Trophoblast cell (in vitro differentiated cells and primary cell): ENCODE measurements at places on chromosomes 11 and 22.

GRCh38 chr11:18700872-18701271 lies 2.3 kb downstream of the TMEM86A start:
- H3K4me3 ChIP-seq = no peak overlapping the region
- H3K27me3 ChIP-seq = no peaks in the 10 kb centered on the region

- H3K27me3 ChIP-seq = no peaks in the 10 kb centered on the region
- H3K4me1 ChIP-seq = no peaks in the 10 kb centered on the region
- H3K36me3 ChIP-seq = peaks cover 2% of the 10 kb centered on the region
- no peak overlapping the region for H3K27ac ChIP-seq
These were observed 143.6 kb downstream of the WNT11 start for GRCh38 chr11:76062733-76063132.

DNA sequence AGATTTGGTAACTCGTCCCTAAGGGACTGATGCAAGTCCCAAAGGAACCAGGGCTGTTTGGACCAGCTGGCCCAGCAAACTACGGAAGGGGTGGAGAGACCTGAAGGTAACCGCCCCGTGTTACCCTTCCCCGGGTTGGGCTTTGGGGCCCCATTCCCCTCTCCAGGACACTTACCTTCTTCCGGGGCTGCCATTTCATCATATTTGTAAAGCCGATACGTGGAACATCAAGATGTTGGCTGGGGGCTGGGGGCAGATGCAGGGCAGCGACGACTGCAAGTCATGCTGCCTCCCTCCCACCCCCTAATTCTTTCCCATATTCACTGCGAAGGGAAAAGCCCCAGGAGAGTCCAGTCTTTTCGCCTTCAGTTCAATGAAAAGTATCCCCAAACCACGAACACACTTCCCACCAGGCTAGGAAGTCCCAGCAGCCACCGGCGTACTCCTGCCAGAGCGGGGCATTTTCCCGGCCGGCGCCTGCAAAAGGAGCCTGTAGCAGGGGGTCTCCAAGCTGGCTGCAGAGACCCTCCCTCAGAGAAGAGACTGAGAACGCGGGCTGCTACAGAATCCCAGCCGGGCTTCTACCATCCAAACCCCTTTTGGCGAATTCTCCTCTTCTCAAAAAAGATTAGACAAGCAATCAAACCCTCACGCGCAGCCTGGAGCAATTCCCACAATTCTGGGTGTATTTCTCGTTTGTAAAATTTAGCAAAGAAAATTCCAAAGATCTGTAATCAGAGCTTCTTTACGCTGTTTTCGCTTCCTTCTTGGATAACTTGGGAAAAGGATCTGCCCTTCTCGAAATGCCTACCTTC lies 236.7 kb downstream of the TTC28 start:
- no peaks in the 10 kb centered on the region for H3K36me3 ChIP-seq
- H3K27me3 ChIP-seq = no peaks in the 10 kb centered on the region
- peak overlapping the region; percentile 24 for H3K27ac ChIP-seq
- no peaks in the 10 kb centered on the region for H3K4me1 ChIP-seq

- no peak overlapping the region for H3K27ac ChIP-seq
- no peak overlapping the region for H3K4me3 ChIP-seq
- no peaks in the 10 kb centered on the region for H3K27me3 ChIP-seq
- H3K4me1 ChIP-seq = peaks cover 16% of the 10 kb centered on the region
- no peak for DNase-seq
These were observed 20.6 kb downstream of the PARVA start for GRCh38 chr11:12397931-12398334.

GRCh38 chr11:13205486-13205885 lies 72.1 kb upstream of the BMAL1 start:
- no peaks in the 10 kb centered on the region for H3K27me3 ChIP-seq
- H3K27ac ChIP-seq = no peak overlapping the region
- H3K4me3 ChIP-seq = no peak overlapping the region

DNA sequence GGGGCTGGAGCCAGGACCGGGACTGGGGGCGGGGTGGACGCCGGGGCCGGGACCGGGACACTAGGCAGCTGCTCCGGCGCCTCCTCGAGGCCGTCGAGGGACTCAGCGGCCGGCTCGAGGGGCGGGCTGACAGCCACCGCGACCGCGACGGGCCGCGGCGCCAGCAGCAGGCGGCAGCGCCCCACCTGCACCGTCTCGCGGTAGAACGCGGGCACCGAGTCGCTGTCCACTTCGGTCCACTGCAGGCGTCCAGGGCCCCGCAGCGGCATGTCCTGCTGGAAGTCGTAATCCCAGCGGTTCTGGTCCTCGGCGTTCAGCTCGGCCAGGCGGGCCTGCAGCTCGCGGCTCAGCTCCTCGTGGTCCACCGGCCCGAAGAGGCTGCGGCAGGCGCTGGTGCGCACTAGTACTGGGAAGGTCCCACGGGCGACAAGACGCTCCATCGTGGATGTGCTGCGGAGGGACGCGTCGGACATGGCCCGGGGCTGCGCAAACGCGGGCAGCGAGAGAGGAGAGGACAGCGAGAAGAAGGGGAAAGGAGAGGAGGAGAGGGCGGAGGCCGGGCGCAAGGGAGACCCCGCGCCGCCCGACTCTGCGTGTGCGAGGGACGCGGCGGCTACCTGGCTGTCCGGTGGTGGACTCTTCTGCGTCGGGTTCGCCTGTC lies 428 bp downstream of the CDKN1C start:
- peak; percentile 30 for DNase-seq
- H3K27me3 ChIP-seq = peaks cover 12% of the 10 kb centered on the region
- peaks cover 6% of the 10 kb centered on the region for H3K4me1 ChIP-seq
- H3K4me3 ChIP-seq = peak overlapping the region; percentile 78

DNA sequence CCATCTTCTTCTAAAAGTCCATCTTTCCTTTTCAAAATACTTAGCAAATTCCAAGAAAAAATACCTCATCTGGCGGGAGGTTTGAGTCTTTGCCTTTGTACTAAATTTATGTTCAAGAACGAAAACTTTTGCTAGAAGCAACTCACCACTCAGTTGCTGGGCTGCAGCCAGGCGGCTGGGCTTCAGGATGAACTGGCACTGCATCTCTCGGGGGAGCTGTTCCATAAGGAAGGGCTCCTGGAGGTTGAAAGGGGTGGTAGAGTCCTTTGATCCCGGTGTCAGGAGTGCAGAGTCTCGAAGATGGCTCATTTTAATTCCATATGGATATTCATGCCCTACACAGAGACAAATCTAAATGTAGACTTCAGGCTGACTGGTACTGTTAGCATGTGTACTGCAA lies 105.8 kb downstream of the ARHGAP20 start:
- no peaks in the 10 kb centered on the region for H3K36me3 ChIP-seq
- H3K27me3 ChIP-seq = no peaks in the 10 kb centered on the region
- DNase-seq = no peak
- H3K4me1 ChIP-seq = no peaks in the 10 kb centered on the region

DNA sequence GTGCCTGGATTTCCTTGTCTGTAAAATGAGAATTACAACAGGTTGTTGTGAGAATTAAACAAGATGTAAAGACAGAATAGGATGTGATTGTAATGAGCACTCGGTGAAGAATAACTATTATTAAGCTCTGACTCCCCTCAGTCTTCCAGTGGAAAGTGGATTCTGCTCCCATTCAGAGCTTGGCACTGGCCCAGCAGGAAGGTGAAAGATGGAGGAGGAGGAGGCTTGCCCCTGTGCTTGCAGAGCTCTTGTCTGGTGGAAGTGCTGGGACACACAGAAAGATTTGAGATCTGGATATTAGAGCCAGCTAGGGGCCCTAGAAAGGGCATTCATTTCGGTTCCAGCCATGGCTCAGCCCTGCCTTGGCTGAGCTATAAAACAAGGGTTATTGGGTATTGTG lies 28.2 kb downstream of the PHLDB1 start:
- peaks cover 56% of the 10 kb centered on the region for H3K36me3 ChIP-seq
- no peaks in the 10 kb centered on the region for H3K27me3 ChIP-seq
- H3K4me3 ChIP-seq = no peak overlapping the region
- H3K27ac ChIP-seq = no peak overlapping the region
- DNase-seq = no peak
- peaks cover 12% of the 10 kb centered on the region for H3K4me1 ChIP-seq

DNA sequence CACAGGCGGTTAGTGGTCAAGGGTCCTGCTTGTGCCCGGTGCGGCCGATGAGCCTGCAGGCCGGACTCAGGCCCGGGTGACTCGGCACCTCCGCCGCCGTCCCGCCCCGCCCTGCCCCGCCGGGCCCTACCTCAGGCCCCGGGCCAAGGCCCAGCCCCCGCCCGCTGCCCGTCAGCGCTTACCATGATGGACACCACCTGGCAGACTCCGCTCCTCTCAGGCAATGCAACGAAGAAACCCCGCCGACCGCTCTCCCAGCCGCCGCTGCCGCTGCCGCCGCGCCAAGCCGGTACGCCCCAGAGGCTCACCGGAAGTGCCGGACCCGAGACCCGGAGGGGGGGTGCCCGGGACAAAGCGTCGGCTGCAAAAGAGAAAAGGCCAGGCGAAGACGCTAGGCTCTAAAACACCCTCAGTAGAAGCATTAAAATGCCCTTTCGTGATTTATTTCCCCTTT lies at the start of gene UFD1:
Gene UFD1, minus strand, starts transcription at position 293 of the 454 bp plus-strand sequence. Its CDS starts 108 bp downstream, at position 185.
- no peaks in the 10 kb centered on the region for H3K27me3 ChIP-seq
- peaks cover 7% of the 10 kb centered on the region for H3K4me1 ChIP-seq
- peak within 1 kb of the TSS; percentile 87 for H3K27ac ChIP-seq
- peak; percentile 64 for DNase-seq

DNA sequence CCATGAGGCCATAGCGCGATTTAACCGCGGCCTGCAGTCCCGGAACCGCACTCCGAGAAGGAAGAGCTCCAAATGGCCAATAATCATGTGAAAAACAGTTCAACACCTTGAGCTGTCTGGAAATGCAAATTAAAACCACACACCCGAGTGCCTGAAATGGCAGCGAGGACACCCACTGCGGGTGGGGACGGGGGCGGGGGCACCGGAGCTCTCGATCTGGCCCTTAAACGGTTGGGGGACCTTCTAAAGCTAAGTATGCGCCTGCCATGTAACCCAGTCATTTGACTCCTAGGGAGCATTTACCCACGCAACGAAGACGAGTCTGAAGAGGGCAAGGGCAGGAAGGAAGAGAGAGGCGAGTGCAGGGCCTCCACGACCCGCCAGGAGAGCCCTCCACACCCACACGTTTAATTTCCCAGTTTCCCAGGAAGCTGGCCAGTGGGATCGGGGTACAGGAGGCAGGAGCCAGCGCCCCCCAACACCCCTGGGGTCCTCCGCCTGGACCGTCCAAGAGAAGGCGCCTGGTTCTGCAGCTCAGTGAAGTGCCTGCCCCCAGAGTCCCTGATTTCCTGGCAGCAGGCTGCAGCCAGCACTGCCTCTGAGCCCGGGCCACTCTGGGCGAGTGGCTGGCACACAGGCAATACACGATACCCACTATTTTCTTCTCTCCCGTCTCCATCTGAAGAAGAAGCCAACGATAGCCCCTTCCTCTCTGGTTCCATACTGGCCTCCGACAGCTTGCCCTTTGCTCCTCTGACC lies 1.7 kb downstream of the TTLL8 start:
- H3K4me1 ChIP-seq = no peaks in the 10 kb centered on the region
- H3K27ac ChIP-seq = no peak overlapping the region
- no peak overlapping the region for H3K4me3 ChIP-seq
- no peaks in the 10 kb centered on the region for H3K36me3 ChIP-seq

GRCh38 chr11:6544921-6545850 lies 48.1 kb downstream of the DNHD1 start:
- no peak overlapping the region for H3K27ac ChIP-seq
- H3K27me3 ChIP-seq = no peaks in the 10 kb centered on the region
- no peak for DNase-seq
- H3K36me3 ChIP-seq = peaks cover 13% of the 10 kb centered on the region

DNA sequence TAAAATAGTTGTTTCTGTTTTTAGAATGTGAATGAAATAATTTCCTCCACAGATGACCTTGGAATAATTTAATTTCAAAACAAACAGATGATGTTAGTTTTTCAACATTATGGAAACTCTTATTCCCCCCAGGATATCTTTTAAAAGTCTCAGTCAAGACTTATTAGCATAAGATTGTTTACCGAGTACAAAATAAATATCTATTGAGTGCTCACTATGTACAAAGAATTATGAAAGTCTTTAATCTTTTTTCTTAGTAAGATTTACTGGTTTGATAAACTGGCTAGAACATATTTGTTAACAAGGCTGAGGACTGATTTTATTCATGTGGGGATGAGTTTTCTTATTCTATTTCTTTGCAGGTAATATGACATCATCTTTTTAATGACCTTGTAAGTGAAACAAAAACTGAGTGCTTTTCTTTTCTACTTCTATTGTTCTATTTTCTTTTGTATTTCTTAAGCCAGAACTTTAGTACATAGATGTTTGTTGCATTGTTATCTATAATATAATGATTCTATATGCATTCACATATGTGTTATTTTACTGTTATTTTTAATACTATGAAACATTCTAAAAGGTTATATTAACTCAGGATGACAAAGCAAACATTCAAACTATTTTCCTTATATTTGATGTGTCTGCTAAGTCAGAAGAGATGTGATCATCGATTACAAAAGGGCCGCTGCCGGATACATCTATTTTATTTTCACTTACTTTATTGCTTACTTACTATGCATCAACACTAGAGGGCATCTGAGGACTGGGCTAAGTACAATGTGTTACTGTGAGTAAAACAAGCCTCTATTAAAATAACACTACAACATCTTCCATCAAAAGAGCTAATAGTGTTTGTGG lies 111.0 kb upstream of the ARHGAP42 start:
- no peaks in the 10 kb centered on the region for H3K27me3 ChIP-seq
- H3K4me1 ChIP-seq = no peaks in the 10 kb centered on the region
- DNase-seq = peak; percentile 69
- no peak overlapping the region for H3K27ac ChIP-seq

GRCh38 chr11:59097113-59097708 lies 9.8 kb upstream of the FAM111B start:
- H3K4me1 ChIP-seq = peaks cover 2% of the 10 kb centered on the region
- H3K27ac ChIP-seq = no peak overlapping the region
- H3K36me3 ChIP-seq = no peaks in the 10 kb centered on the region
- H3K27me3 ChIP-seq = no peaks in the 10 kb centered on the region
- H3K4me3 ChIP-seq = no peak overlapping the region

GRCh38 chr22:26556904-26557303 lies 33.0 kb downstream of the TPST2 start:
- H3K27me3 ChIP-seq = no peaks in the 10 kb centered on the region
- no peak overlapping the region for H3K4me3 ChIP-seq
- DNase-seq = no peak

DNA sequence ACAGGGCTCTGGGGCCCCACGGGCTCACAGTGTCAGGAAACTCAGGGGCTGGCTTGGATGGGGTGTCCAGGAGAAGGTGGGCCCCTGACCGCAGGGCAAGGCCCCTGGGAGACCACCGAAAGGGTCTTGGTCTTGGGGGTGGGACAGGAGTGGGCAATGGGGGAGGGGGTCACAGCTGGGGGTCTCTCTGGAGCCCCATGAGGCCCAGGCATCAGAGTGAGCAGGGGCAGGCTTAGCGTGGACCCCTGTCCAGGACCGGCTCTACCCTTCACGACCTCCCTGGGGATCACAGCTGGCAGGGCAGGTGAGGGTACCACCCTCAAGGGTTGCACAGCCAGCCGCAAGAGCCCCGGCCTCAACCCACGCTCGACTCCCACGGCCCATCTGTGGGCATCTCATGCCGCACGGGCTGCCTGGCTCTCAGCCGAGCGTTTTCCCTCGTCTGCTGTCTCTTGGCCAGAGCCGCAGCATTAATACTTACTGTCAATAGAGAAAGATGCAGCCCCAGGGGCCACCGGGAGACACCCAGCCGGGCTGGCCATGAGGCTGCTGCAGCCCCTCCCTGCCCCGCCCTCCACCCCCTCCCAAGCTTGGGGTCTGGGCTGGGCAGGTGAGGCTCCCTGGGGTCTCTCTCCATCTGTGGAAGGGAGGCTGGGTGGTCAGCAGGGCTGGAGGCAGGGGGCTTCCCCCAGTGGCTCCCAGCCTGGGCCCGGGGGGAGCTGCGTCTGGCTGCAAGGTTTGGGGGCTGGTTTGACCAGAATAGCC lies 662 bp downstream of the MUC5B start:
- H3K27me3 ChIP-seq = no peaks in the 10 kb centered on the region
- H3K4me3 ChIP-seq = no peak overlapping the region
- H3K36me3 ChIP-seq = no peaks in the 10 kb centered on the region
